Peyer's patch (tissue), 4 donors: ENCODE measurements at places on chromosomes 11 and 22.

DNA sequence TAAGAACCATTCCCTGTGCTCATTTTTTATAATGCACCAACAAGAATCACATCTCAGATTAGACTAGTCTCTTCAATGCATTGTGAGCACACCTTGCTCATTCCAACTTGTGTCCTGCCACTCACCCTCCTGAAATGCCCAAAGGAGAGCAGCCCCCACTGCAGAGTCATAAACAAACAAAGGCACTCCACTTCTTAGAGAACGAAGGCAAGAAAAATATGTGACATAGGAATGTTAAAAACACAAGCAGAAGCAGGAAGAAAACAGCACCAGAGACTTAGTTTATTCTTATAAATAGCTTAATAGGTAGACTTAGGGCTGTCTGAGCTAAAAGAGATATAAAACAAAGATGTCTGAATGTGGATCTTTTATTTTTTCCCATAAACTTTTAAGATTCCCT lies 57.2 kb downstream of the GUCY1A2 start:
- H3K4me3 ChIP-seq = no peak overlapping the region
- no peaks in the 10 kb centered on the region for H3K27me3 ChIP-seq
- DNase-seq = no peak
- no peaks in the 10 kb centered on the region for H3K4me1 ChIP-seq

- no peaks in the 10 kb centered on the region for H3K36me3 ChIP-seq
- H3K4me1 ChIP-seq = no peaks in the 10 kb centered on the region
- no peak for DNase-seq
- H3K27me3 ChIP-seq = no peaks in the 10 kb centered on the region
- no peak overlapping the region for H3K4me3 ChIP-seq
Measured at GRCh38 chr11:70828593-70829082, 423.7 kb downstream of the SHANK2 start.

- H3K27ac ChIP-seq = no peak overlapping the region
- H3K4me3 ChIP-seq = no peak overlapping the region
- no peaks in the 10 kb centered on the region for H3K36me3 ChIP-seq
- no peaks in the 10 kb centered on the region for H3K4me1 ChIP-seq
- no peak for DNase-seq
Measured at GRCh38 chr22:36758792-36759271, 17.1 kb downstream of the IFT27 start.

GRCh38 chr22:37972527-37972926 lies 11.8 kb downstream of the SOX10 start:
- H3K36me3 ChIP-seq = no peaks in the 10 kb centered on the region
- H3K27me3 ChIP-seq = no peaks in the 10 kb centered on the region
- DNase-seq = no peak
- H3K4me1 ChIP-seq = no peaks in the 10 kb centered on the region
- no peak overlapping the region for H3K27ac ChIP-seq

GRCh38 chr11:2172676-2173075 lies 1.1 kb upstream of the TH start:
- no peaks in the 10 kb centered on the region for H3K27me3 ChIP-seq
- DNase-seq = no peak
- no peaks in the 10 kb centered on the region for H3K4me1 ChIP-seq

DNA sequence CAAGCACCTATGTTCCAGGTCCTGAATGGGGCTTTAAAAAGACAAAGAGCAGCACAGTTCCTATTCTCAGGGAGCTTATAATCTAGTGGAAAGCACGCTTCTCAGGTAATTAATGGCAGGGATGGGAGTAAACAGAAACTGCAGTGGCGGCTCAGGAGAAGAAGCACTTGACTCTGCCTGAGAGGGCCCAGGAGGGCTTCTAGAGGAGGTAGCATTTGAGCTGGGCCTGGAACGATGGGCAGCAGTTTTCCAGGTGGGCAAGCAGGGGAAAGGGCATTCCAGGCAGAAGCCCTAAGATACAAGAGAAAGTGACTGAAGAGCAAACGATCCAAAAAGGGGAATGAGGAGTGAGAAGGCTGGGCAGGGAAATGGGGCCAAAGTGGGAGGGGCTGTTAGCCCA lies 37.1 kb upstream of the CHST1 start:
- H3K4me3 ChIP-seq = no peak overlapping the region
- H3K27ac ChIP-seq = no peak overlapping the region
- no peaks in the 10 kb centered on the region for H3K4me1 ChIP-seq
- no peaks in the 10 kb centered on the region for H3K36me3 ChIP-seq
- H3K27me3 ChIP-seq = no peaks in the 10 kb centered on the region

GRCh38 chr11:111021131-111021530 lies 224.4 kb upstream of the POU2AF2 start:
- H3K27me3 ChIP-seq = no peaks in the 10 kb centered on the region
- DNase-seq = no peak
- no peaks in the 10 kb centered on the region for H3K36me3 ChIP-seq
- H3K4me1 ChIP-seq = no peaks in the 10 kb centered on the region

GRCh38 chr11:109433753-109434256 lies 11.8 kb downstream of the C11orf87 start:
- no peak overlapping the region for H3K27ac ChIP-seq
- DNase-seq = no peak
- no peak overlapping the region for H3K4me3 ChIP-seq
- H3K36me3 ChIP-seq = no peaks in the 10 kb centered on the region

- no peak overlapping the region for H3K4me3 ChIP-seq
- no peaks in the 10 kb centered on the region for H3K27me3 ChIP-seq
- no peak for DNase-seq
- peak overlapping the region; percentile 69 for H3K27ac ChIP-seq
Measured at GRCh38 chr22:45996241-45997076, 19.5 kb upstream of the WNT7B start.

DNA sequence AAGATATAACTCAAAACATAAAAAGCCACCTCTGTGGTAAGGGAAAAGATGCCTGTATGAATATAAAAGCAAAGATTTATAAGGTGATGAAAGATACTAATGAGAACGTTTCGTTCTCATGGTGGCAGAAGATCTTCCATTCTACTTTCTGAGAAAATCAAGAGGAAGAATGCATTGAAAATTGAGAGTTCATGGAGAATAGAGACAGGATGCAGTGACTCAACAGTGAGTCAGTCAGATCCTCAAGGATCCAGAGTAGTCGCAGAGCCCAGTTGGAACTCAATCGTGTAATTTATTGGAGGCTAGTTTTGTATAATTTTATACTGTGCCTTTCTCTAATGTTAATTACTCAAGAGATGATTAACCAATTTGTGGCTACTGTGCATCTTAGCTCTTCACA lies 73.3 kb downstream of the ENTHD1 start:
- no peak overlapping the region for H3K4me3 ChIP-seq
- no peaks in the 10 kb centered on the region for H3K4me1 ChIP-seq
- DNase-seq = no peak
- H3K27me3 ChIP-seq = no peaks in the 10 kb centered on the region
- H3K36me3 ChIP-seq = no peaks in the 10 kb centered on the region

DNA sequence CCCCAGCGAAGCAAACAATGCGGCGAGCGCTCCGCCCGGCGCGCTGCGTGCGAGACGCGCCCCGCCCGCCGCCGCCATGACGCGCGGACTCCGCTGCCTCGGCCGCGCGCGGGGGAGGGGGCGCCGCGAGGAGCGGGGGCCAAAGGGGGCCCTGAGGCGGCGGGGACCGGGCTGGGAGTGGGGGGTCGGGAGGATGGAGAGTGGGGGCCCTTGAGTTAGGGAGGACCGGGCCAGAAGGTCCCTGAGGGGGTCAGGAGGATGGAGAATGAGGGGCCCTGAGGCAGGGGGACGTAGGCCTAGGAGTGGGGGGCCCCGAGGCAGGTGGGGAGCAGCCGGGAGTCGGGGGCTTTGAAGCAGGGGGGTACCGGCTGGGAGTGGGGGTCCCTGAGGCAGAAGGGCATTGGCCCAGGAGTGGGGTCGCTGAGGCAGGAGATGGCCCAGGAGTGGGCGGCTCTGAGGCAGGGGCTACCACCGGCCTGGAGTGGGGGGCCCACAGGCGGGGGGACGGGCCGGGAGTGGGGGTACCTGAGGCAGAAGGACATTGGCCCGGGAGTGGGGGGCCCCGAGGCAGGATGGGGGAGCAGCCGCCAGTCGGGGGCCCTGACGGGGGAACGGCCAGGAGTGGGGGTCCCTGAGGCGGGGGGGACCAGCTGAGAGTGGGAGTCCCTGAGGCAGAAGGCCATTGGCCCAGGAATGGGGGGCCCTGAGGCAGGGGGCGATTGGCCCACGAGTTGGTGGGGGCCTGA lies at the start of gene BRD1:
Gene BRD1, minus strand, starts transcription at position 21 of the 746 bp plus-strand sequence. CDS start 3,556 bp downstream, outside the sequence.
- H3K27ac ChIP-seq = peak within 1 kb of the TSS; percentile 94
- H3K27me3 ChIP-seq = no peaks in the 10 kb centered on the region
- no peaks in the 10 kb centered on the region for H3K4me1 ChIP-seq

DNA sequence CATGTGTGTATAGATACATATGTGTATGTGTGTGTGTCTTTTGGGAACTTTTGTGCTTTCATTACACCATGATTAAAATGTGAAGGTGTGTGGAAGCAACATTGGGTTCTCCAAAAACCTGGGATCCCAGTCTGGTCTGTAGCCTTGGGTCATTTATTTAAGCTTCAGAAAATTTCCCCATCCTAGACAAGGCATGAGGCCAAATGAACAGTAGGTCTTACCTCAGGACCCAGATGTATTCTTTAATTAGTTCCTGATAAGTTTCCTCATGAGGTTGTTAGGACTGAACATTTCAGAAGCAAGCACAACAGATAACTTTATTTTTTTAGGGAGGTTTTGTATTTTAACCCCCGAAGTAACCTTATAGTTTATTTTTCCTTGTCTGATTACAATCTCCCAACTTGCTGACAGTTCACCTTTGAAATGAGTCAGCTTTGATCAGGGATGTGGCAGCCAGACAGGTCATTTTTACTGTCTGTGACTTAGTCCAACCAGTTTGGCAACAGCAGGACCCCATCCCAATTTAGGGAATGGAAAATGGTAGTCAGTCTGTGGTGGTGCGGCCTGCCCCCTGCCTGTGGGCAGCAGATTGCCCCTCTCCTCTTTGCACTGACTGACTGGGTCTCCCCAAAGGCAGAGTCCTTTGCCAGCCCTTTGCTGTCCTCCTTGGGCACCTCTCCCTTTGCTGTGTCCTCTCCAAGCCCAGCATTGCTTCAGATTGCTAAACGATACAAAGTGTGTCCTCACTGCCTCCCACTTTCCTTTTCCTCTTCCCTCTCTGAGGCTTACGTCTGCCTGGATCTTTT lies 88.3 kb downstream of the NAV2 start:
- no peak overlapping the region for H3K27ac ChIP-seq
- DNase-seq = no peak
- H3K27me3 ChIP-seq = no peaks in the 10 kb centered on the region
- no peaks in the 10 kb centered on the region for H3K4me1 ChIP-seq
- no peak overlapping the region for H3K4me3 ChIP-seq

DNA sequence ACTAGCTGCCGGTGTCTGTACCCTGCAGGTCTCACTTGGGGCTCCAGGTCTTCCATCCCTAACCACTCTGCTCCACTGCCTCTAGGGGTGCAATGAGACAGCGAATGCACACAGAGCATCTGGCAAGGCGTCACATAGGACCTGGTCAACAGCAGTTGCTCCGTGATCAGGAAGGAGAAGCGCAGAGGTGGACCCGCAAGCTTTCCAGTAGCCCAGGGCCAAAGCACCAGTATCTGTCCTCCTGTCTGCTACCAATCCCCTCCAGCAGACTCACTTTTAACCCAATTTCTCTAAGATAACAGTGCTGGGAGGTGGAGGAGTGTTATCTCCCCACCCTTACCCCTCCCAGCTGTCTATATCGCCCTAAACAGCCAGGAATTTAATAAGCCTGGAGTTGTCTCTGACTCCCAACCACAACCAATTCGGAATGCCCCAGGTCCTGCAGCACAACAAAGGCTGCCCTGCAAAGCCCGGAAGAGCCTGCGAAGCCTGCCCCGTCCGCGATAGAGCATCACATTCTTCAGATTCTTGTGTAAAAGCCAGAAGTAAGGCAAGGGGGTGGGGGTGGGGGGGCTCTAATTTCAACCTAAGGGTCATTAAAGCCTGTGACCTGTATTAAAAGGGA lies 19.3 kb downstream of the MYH9 start:
- peak overlapping the region; percentile 14 for H3K4me3 ChIP-seq
- H3K36me3 ChIP-seq = no peaks in the 10 kb centered on the region
- DNase-seq = no peak
- H3K27me3 ChIP-seq = no peaks in the 10 kb centered on the region
- peaks cover 100% of the 10 kb centered on the region for H3K4me1 ChIP-seq

- H3K36me3 ChIP-seq = no peaks in the 10 kb centered on the region
- no peaks in the 10 kb centered on the region for H3K27me3 ChIP-seq
- H3K4me3 ChIP-seq = no peak overlapping the region
- H3K27ac ChIP-seq = no peak overlapping the region
- DNase-seq = no peak
- no peaks in the 10 kb centered on the region for H3K4me1 ChIP-seq
Measured at GRCh38 chr11:126176853-126177470, 34.5 kb downstream of the RPUSD4 start.

DNA sequence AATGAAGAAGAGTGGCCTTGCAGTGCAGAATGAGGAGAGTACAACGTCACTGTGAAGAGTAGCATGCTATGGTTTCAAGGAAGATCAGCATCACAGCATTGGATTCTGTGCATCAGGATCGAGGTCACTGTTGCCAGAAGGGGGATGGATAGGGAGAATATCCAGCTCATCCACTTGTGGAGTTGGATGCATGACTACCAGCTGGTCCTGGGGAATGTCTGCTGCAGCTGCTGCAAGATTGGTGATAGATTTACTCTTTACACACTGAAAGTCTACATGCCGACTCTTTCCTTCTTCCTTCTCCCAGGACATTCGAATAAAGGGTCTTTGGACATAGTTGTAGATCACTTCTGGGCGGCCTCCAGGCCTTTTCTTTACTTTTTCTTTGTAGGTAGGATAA lies 74.3 kb downstream of the BTBD10 start:
- no peaks in the 10 kb centered on the region for H3K4me1 ChIP-seq
- DNase-seq = no peak
- no peak overlapping the region for H3K27ac ChIP-seq
- no peaks in the 10 kb centered on the region for H3K27me3 ChIP-seq

DNA sequence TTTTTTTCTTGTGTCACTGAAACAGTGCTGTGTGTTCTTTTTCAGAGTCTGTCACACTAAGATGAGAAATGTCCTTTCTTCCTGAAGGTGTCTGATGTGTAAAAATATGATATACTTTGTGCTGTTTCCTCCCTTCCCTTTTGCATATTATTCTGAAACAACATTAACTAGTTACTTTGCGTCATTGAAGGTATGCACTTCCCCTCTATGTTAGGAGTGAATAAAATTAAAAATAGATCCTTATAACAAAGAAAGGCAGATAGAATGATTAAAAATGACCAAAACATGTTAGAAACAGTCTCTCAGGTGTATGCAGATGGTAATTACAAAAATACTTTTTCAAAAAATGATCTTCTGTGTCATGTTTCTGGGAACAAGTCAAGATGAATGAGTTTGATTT lies 1.6 kb upstream of the RAB30 start:
- peak overlapping the region; percentile 91 for H3K27ac ChIP-seq
- no peaks in the 10 kb centered on the region for H3K27me3 ChIP-seq
- H3K4me3 ChIP-seq = no peak overlapping the region
- peaks cover 33% of the 10 kb centered on the region for H3K4me1 ChIP-seq
- H3K36me3 ChIP-seq = peaks cover 5% of the 10 kb centered on the region
- DNase-seq = no peak

GRCh38 chr11:63564056-63564774 lies 1.0 kb upstream of the PLAAT2 start:
- no peak overlapping the region for H3K27ac ChIP-seq
- H3K4me1 ChIP-seq = no peaks in the 10 kb centered on the region
- H3K36me3 ChIP-seq = no peaks in the 10 kb centered on the region

- peak overlapping the region; percentile 57 for H3K27ac ChIP-seq
- H3K36me3 ChIP-seq = no peaks in the 10 kb centered on the region
- no peaks in the 10 kb centered on the region for H3K4me1 ChIP-seq
- no peaks in the 10 kb centered on the region for H3K27me3 ChIP-seq
Measured at GRCh38 chr11:19802773-19803293, 90.2 kb downstream of the NAV2 start.
